ENCODE measurements at places on chromosomes 5 and 9.

GRCh38 chr9:82410306-82410705 lies 421.7 kb downstream of the SPATA31D1 start:
- no peak for DNase-seq

DNA sequence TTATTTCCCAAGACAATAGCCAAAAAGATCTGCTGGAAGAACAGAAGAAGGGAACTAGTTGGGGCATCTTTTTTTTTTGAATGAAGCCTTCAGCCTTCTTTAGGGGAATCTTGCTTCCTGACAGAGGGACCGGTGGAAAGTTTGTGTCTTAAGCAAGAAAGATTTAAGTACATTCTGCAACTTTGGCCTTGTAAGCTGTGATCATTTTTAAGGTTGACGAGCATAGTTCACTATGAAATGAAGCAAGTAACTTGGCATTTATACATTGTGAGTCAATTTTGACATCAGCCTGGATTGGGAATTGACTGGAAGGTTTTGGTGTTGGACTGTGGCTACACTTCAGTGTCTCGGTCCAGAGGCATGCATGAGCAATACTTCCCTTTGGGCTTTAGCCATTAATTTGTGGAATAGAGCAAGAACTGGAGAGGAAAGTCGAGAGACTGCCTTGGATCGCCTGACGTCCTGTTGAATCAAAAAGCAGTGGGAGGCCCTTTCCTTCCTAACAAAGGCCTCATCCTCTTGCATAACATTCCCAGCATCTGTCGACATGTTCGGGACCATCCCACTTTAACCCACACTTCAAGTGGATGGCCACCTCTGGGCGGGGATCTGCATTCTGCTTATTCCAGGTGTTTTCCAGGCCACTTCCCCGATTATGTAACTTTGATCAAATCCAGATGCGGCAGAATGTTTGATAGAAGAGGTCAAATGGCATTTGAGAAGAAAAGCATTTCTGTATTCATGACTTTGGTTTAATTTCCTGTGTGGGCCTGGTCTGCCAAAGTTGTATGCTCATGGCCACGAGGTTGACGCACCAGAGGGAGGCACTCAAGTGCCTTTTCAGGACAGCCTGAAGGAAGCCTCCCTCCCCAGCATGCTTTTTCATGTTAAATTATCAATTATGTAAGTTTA lies 12.5 kb downstream of the ABL1 start:
- DNase-seq: peak; percentile 84

DNA sequence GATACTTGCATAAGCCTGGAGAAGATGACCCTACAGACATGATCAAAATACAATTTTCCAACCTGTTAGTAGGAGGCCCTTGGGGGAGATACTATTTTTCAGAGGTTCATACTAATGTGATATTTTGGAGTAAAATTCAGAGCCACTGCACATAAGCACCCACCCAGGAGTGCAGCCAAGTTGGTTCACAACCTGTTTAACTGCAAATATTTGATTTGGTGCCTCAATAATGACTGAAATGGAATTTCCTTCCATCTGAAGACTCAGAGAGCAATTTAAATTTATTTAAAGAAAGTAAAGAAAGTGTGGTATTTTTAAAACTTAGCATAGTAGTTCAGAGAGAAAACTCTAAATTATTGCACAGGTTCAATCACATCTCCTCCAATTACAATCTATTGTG lies 77.5 kb upstream of the FBN2 start:
- no peak for DNase-seq

- DNase-seq: no peak
Measured at GRCh38 chr9:72695365-72695764, 174.0 kb downstream of the TMC1 start.

GRCh38 chr5:160692271-160692670 lies 159.7 kb downstream of the ATP10B start:
- no peak for DNase-seq

DNA sequence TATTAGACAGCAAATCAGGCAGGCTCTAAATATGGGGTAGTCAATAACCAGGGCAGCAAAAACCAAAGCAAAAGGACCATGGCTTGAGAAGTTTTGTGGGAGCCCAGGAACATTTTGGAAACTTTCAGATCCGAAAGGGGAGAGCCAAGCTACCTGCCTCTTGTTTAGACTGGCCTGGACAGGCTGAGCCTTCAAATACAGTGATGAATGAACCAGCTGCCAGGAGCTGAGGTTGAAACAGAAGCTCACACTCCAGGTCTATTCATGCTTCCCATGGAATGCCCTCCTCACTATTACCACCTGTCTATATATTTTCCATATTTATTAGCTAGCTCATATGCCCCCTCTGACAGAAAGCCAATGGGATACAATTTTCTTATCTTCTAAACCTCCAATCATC lies 150.8 kb upstream of the SLC44A1 start:
- no peak for DNase-seq

DNA sequence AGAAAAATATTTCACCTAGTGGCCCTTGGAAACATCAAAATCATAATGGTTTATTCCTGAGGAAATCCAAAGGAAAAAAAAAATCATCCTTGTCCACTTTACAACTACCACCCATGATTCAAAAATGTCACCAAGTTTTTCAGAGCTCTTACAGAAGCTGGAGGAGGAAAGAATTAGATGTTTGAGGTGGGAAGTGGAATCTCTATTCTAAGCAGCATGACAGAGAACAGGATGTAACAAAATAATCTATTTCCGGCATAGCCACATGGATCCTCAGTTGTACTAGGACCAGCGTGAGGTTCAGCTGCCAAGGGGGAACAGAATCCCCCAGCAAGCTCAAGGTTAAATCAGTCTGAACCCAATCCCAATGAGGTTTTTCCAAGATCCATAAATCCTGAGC lies 40.2 kb downstream of the FBXW11 start:
- DNase-seq: no peak

GRCh38 chr5:180161420-180162303 lies 47.3 kb downstream of the RASGEF1C start:
- DNase-seq: no peak

DNA sequence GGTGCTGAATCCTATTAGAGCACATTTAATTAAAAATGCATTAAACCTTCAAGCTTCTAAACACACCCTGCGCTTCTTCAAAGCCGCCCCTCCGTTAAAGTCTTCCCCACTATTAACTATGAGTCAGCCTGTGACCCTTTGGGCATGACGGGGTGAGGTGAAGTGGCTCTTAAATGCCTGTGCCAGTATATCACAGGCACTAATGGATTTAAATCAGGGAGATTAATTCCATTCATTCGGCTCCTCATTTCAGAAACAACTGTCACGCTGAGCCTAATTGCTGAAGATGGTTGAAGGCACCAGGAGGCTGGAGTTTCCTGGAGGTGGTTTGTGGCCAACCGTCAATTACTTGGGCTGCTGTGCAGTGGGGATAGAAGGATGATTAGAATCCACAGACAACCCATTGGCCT lies 192.6 kb upstream of the MSX2 start:
- no peak for DNase-seq

GRCh38 chr9:112810696-112811490 lies 60.3 kb downstream of the SNX30 start:
- no peak for DNase-seq

GRCh38 chr9:27864644-27865438 lies 291.6 kb upstream of the C9orf72 start:
- no peak for DNase-seq

DNA sequence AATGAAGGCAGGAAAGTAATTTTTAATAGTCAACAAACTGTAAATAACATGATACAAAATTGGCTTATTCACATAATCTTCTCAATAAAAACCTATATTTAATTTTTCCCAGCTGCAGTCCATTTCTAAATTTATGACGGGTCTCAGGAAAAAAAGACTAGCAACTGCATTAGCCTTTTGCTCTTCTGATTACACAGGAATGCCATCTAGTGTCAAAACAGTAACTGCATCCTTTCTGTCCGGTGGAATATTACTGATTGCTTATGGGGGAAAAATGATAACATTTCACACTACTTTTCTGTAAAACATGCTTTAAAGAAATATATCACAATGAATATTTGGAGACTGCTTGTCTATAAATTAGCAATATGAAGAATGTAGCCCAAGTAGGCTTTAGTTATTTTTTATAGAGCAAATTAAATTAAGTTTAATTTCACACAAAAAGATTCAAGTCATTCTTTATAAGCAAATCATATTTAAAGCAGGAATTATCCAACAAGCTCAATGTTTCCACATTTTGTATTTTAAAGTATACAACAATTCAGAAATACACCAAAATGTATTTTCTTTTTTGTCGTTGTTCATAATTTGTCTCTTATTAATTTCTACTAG lies 534.7 kb downstream of the CDH10 start:
- no peak for DNase-seq

DNA sequence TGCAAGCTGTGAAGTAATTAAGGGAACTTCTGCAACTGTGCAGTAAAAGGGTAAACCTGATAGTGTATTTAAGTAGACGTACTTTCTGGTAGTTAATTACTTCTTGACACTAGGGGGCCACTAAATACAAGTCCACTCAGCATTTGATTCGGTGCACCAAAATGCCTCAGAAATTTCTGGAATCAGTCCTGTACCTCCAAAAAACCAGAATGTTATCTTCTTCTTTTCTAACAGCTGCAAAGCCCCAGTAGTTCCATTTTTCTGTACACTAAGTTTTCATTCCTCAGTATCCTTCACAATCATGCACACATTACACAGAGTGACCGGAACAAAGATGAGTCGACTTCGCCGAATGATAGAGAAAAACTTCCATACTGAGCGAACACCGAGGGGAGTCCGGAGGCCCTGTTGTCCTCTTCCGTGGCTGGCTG lies 484 bp downstream of the GFM2 start:
- DNase-seq: no peak

DNA sequence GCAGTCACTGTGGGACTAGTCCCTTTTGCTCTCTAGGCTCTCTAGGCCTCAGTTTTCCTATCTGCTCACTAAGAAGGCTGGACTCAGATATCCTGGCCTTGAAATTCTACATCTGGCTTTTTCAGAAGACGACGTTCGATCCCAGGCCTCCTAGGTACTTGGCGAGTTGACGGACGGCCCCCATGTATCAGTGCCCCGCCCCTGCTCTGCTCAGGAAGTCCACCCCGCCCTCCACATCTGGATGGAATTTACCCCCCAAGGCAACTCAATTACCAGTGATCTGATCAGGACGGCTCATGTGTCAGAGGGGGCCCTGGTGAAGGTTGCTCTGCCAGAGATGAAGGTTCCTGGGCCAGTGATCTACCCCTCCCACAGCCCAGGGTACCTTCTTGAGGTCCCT lies 44.1 kb upstream of the SYNPO start:
- no peak for DNase-seq

DNA sequence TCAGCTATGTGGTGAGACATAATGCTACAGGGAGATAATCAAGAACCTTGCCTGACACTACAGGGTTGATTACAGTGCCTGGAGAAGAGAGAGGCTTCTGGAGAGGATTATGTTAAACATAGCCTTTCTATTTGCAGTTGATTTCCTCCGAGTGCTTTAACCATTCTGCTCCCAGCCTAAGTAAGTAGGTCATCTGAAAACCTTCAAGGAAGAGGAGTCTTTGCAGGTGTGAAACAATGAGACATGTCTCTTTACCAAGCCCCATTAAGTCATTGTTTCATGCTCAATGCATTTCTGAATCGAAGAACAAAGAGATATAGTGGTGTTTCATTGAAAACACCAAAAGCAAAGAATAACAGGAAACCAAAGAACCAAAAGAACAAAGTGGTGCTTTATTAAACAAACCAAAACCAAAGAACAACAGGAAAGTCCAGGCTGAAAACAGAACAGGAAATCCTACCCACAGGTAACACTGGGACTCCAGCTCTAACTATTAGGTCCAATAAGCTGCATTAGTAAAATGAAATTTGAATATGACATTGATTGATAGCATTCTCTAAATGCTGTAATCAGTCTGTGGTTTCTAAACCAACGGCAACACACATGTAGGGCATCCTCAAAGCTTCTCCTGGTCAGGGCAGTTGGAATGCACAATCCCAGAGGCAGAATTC lies 113.3 kb upstream of the SPATA31D4 start:
- no peak for DNase-seq

DNA sequence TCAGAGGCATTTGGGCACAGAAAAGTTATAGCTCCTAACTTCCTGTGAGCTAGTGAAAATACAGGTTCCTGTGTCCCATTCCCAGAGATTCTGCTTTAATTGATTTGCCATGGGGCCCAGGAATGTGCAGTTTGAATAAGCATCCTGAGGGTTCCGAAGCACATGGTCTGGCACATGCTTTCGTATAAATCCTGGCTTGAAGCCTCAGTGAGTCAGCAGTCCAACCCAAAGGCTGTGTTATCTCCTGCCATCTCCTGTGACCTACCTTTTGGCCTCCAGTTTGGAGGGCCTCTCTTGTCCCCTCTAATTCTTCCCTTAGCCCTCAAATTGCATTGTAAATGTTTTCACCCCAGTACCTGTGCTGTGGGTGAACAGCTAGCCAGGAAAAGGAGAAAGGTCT lies 183.8 kb downstream of the NR3C1 start:
- no peak for DNase-seq

- DNase-seq: no peak
Measured at GRCh38 chr5:132420706-132421272, 51.3 kb downstream of the SLC22A5 start.

DNA sequence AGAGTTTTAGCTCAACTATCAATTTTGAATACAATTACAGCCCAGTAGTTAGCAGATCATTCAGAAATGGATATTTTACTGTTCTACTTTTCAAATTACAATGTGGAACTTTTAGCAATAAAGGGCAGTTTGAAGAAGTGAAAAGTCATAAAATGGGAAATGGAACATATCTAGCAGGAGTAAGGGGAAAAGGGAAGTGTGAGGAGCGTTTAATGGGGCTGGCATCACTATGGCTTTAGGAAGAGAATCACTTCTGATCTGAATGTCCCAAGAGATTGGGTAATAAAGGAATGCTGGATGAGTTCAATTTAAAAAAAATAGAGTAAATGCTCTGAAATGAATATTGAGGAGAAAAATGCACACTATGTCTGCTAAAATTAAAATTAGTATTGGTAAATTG lies 77.4 kb downstream of the ATPSCKMT start:
- no peak for DNase-seq

- DNase-seq: no peak
Measured at GRCh38 chr5:38462976-38463633, 93.3 kb downstream of the LIFR start.

DNA sequence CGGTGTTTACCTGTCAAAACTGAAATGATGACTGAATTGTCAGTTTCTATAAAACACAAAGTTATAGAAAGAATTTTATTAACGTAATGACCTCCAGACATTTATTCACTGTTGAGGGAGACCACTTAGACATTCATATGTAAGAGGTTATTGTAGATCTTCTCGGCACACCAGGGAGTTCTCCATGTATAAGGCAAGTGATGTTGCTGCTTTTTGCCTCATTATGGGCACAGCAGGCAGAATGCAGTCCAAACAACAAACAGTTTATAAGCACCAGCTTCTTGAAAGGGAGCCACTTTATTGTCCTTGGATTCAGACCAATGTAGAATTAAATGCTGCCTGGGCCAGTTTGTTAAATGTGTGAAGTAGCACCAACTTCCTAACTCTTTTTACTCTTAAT lies 66.7 kb downstream of the C7 start:
- no peak for DNase-seq

GRCh38 chr9:131046581-131047202 lies 37.7 kb downstream of the LAMC3 start:
- peak; percentile 39 for DNase-seq

Measured in heart right ventricle (tissue), 16 donors.